ENCODE measurements at places on chromosomes 7 and 10.

- no peak for DNase-seq
Observed at GRCh38 chr10:22635650-22636049, 78.7 kb downstream of the PIP4K2A start.

DNA sequence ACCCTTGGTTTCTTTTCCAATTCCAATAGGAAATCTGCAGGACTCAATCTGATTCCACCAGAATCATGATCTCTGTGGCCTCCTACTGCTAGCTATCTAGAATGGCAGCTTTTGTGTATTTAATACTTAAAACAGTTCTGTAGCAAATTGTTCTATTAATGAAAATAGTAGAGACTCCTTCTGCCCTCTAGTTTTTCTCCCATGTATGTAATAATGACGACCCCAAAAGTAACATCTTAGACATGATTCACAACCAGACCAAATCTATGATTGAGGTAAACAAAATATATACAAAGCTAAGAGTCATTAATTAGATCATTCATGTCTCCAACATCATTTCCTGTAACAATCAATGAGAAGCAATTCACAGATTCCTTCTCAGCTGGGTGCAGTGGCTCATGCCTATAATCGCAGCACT is 259.1 kb upstream of the MKLN1 start:
- DNase-seq: no peak

GRCh38 chr10:121532292-121532864 is 65.9 kb downstream of the FGFR2 start:
- no peak for DNase-seq

- DNase-seq: no peak
Observed at GRCh38 chr7:92158660-92159575, 20.0 kb downstream of the LRRD1 start.

GRCh38 chr10:78942091-78942501 is 126.7 kb upstream of the ZMIZ1 start:
- DNase-seq: no peak

All from nephron progenitor cell (in vitro differentiated cells).